Small intestine (tissue), 16 donors: ENCODE measurements at places on chromosomes 5 and 9.
A peak's percentile ranks its signal among the peaks of the same experiment; 100 is the strongest.

- peak; percentile 86 for DNase-seq
Measured at GRCh38 chr9:108565651-108566378, 290.0 kb downstream of the ACTL7B start.

GRCh38 chr5:180211761-180212035 is 2.7 kb upstream of the RASGEF1C start:
- DNase-seq: no peak

DNA sequence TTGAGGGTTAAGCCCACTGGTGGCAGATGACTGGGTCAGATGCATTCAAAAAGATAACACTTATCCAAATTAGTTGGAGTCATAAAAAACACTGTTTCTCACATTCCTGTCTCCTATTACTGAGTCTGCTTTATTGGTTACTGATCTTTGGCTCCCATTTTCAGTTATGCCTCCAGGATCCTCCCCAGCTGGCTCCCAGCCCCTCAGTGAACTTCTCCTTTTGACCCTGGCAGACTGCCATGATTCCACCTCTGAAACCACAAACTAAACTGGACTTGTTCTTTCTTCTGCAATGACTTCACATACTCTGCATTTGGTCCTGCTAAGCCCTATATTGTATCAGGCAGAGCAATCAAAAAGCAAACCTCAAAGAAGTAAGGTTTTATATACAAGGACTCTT is 860.8 kb upstream of the DMAC1 start:
- peak; percentile 32 for DNase-seq

DNA sequence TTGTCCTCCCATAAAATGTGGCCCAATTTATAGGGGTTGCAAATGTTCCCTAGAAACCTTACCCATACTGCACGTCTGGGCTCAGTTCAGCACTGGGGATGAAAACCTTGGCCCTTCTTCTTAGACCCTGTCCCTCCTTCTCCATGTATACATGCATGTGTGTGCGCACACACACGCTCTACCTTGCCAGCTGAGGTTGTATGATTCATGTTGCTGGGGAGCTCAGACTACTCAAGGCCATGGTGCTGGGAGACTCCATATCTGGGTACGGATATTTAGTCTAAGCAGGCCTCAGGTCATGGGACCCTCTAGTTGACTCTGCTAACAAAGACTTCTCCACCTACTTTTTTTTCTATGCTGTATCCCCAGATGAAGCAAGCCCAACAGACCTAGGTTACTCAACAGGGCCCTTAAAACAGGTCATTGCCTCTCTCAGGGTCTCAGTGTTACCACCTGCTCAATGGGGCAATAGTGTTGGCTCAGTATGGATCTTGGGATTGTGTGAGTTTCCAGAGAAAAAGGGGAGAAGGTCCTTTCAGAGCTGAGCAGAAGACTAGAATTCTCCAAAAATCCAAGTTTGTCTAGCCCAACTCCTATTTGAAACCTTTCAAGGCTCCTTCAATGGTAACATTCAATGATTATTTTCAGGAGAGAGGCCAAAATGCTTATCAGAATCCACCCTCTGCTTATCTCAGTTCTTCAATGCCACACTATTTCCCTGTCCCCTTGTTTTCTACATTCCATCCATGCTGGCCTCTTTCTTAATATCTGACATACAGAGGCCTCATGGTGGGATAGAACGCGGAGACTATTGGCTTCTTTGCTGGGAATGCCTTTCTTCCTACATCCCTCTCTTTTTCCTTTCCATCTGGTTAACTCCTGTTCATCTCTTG is 123.6 kb upstream of the PITX1 start:
- DNase-seq: no peak

GRCh38 chr9:124590889-124591641 is 83.9 kb upstream of the NR5A1 start:
- DNase-seq: peak; percentile 62

DNA sequence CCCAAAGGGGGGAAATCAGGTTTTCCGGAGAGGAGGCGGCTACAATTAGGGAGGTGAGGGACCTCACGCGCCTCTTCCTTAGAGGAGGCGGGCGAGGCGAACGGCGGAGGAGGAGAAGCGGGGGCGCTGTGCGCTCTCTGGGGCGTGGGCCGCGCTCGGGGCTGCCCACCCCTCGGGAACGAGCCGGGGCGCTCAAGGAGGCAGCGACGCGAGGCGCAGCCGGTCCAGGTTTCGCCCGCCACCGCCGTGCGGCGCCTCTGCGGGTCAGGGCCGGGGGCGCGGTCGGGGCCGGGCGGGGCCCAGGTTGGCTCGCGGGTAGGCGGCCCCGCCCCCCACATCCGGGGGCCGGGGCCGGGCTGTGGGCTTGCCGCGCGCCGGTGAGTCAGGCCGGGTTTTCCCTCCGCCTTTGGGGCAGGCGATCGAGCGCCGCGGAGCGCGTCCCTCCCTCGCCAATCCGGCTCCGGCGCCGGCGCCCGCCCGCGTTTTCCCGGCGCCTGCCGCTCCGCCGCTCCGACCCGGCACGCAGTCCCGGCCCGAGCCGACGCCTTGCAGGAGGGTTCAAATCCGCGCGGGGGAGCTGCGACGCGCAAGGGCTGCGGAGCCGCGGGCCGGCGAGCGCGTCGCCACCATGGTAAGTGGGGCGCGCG is at the start of gene N4BP3:
N4BP3 (plus strand) TSS at position 392 of the 647 bp plus-strand sequence. CDS start 6,052 bp downstream, outside the sequence.
- peak; percentile 73 for DNase-seq

GRCh38 chr5:157020511-157021222 is 38.2 kb downstream of the HAVCR1 start:
- no peak for DNase-seq

DNA sequence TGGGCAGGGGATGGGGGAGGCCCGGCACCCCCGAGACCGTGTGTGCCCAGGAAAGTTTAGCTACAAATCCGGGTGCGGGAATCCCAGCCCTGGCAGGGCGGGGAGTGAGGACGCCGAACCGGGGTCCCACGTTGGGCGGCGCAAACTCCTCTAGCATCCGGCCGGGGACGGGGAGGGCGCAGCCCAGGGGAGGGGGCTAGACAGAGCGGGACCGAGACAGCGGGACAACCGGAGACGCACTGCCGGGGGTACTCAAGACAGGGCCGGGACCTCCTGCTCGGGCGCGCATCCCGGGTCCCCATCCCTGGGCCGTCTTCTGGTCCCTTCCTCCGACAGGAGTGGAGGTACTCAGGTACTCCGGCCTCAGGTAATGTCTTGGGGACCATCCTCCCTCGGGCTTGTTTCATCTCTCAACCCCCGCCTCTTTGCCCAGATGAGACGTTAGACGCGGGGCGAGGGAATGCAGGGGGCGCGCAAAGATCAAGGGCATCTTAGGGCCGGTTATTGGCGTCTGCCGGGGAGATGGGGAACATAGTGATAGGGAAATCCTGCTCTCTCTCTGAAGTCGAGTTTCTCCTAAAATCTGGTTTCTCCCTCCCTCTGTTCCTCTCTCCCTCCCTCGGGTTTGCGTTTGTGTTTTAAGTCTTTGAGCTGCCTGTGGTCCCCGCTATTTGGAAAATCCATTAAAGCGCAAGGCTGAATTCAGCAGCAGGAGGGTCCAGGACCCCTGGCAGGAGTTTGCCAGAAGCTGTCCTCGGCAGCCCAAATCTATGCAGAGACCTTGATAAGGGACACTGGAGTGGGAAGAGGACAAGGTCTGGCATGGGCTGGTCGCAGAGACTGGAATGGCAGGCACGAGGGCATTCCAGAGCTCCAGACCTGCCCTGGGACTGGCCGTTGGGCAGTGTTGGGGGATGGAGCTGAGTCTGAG is 815 bp downstream of the PDZD2 start:
- peak; percentile 10 for DNase-seq

GRCh38 chr5:95919658-95920057 is 42.0 kb downstream of the ELL2 start:
- no peak for DNase-seq

DNA sequence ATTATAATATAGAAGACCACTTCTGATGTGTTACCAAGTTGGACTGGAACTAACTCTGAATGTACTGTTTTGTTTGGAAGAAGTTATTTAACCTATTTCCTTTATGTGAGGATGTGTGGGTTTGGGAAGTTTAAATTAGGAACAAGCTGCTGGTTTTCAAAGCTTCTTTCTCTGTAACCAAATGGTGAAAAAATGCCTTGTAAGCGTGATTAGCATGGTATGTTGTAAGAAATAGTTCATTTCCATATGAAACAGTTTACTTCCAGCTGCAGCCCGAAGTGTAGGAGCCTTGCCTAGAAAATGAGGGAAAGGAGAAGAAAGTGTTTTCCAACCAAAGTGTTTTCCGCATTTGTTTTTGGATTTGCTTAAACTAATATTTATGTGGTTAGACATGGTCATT is 36.0 kb downstream of the TTC1 start:
- DNase-seq: no peak

DNA sequence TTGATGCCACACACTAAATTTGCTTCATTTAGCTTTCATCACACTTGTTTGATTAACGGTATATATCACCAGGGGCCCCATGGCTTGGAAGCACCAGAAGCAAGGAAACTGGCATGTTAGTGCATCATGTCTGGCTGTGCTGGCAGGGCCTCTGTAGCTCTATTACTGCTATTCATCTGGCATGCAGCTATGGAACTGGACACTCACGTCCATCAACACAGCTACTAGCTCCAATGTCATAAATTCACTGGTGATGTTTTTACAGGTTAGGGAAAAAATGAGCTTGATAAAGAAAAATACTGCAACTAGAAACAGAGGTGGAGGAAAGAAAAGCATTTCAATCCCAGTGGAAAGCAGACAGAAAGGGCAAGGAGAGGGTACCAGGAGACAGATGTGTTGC is 343.2 kb downstream of the DEPDC1B start:
- no peak for DNase-seq

DNA sequence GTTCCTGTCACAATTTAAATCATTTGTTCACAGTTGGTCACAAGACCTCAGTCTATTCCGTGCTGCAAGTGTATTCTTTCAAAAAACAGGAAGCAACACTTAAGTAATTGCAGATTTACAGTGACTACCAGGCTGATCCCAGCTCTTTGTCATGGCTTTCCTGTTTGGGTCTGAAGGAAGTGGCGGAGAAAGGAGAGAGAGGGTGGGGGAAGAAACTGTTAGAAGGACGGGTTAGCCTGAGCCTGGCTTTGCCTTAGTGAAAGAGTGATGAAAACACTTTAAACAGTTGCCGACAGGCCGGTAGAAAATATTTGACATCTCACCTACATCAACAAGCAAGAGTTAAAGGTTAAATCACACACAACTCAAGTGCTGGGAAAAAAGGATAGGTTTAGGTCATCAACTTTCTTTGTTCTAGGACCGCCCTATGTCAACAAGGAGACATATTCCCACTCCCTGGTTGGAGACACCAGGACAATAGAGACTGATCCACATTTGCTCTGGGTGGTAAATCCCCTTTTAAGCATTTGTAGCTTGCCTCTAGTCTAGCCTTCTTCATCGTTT is 102.2 kb upstream of the DAB2 start:
- no peak for DNase-seq

GRCh38 chr5:181211208-181211607 is 6.2 kb upstream of the TRIM7 start:
- no peak for DNase-seq

DNA sequence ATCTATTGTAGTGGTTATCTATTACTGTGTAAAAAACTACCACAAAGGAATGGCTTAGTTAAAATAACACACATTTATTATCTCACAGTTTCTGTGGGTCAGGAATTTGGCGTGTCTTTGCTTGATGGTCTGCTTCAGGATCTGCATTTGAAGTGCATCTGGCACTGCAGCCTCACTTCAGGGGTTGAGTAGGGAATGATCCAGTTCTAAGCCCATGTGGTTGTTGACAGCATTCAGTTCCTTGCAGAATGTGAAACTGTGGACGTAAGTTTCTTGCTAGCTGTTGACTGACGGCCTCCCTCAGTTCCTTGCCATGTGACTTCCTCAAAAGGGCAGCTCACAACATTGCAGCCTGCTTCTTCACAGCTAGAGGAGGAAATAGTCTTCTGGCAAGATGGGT is 2.1 kb upstream of the OGN start:
- DNase-seq: peak; percentile 50
